Nephron progenitor cell (in vitro differentiated cells): ENCODE measurements at places on chromosomes 2 and 18.

DNA sequence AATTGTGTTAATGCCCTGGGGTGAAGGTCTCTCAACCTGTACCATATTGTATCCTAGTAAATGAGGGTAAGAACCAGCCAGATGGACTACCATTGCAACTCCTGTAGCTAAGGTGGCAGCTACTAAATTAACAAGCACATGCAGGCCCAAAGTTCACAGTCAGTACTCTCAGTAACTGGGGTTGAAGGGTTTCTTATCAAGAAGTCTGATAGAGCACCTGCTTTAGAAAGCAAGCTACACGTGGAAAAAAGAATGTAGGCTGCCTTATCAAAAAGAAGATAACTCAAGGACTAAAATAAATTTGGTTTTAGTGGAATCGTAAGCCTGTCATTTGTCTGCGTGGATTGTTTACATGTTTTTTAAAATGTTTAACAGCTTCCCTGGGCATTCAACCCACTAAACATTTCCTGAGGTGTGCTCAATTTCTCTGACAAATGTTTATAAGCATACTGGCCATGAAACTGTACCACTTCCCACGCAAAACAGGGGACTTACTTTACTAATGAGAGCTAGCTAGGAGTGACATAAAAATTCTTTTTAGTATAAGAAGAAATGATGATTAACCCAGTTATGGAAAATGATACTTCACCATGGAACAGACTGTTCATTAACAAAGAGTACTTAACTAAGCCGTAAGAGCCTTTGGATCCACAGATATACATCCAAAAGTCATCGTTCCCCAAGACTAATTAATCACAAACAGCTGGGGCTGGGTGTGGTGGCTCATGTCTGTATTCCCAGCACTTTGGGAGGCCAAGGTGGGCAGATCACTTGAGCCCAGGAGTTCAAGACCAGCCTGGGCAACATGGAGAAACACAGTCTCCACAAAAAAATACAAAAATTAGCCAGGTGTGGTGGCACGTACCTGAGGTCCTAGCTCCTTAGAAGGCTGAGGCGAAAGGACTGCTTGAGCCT, 36.5 kb downstream of the LPIN2 start:
- DNase-seq, result no peak

DNA sequence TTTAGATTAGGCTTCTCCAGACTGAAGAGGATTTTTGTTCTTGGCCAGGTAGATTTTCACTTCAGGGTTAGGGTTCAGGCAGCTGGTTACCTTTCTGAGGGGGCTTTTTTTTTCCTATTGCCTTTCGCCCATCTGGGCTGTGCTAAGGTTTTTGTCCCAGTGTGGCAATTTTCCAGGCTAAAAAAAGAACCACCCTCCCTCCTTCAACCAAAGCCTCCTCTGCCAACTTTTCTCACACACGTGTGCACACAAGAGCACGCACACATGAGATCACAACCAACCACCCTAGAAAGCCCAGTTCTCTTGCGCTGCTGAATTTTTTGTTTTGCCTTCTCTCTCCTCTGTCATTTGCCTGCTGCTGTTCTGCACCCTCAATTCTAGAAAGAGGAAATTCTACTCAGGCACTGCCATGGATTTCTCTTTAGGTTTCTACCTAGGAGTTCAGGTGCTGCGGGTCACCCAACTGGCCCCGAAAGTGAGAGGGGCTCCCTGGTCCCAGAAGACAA, 8.5 kb upstream of the CXCR4 start:
- no peak for DNase-seq

GRCh38 chr18:44601447-44601846, 79.2 kb upstream of the SETBP1 start:
- DNase-seq, result no peak

GRCh38 chr2:206736935-206737334, 18.7 kb upstream of the DYTN start:
- DNase-seq, result no peak

DNA sequence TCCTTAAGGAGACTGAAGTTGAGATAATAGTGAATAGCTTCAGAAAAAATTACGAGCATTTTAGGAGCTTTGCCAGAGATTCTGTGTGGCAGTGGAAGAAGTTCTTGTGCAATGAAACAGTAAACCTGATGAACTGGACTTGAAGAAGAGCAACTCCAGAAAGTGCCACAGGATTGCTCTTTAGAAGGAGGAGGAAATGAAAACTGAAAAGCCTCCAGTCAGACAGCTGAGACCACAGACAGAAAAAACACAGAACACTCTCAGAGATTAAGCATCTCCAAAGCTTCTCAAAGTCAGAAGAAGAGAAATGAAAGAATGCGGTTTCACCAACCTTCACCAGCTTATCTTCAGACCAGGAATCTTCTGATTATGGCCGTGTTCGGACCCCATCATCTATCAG, 329.7 kb upstream of the CNTNAP5 start:
- DNase-seq, result no peak

GRCh38 chr2:86441392-86441881, 266 bp downstream of the KDM3A start:
- DNase-seq, result no peak

DNA sequence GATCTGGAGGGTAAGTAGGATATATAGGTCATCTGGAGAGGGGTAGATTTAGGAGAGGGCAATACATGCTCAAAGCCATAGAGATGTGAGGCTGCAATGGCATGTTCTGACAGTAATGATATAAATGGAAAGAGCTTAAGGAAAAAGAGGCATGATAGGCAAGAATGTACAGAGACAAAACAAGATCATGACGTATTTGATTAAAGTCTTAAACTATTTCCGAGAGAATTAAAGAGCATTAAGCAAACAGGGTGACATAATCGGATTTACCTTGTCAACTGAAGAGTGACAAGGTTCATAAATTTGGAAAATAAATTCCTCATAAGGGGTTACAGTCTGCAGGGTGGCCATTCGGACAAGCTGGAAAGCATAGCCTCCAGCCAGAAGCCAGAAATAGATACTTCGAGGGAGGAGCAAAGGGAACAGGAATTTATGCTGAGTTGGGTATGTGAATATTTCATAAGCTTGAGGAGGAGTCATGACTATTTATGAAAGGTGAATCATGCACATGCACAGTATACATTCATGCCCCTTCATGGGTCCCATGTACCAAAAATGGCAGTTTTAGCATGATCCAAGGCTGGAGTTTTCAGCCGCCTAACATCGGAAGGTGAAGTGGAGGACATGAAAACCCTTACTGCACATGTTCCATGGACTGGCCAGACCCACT, 396.2 kb upstream of the VWC2L start:
- no peak for DNase-seq

DNA sequence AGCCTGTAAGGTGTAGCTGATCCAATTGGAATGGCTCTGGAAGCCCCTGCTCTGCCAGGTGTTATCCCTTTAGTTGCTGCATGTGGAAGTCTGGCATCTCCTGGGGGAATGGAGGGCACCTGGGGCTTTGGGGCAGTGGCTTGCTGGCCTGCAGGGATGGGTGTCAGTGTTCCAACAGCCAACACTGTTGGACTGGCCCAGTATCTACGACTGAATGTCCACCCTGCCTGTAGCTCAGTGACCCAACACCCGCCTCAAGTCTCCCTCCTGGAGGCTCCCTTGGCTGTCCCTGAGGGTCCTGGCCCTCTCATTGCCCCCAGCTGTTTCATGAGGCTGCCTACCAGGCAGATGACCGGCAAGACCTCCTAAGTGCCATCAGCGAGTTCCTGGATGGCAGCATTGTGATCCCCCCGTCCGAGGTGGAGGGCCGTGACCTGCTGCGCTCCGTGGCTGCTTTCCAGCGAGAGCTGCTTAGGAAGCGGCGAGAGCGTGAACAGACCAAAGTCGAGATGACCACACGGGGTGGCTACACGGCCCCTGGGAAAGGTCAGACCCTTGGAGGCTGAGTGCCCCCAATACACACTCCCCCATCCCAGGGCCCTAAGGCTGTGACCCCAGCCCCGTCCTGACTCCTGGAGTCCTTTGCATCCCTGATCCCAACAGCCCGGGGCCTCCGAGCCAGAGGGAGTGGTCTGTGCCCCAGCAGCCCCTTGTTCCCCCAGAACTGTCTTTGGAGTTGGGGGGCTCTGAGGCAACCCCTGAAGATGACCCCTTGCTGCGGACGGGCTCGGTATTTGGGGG, 7.7 kb downstream of the SLC4A3 start:
- no peak for DNase-seq

- DNase-seq, result no peak
These were observed 41.2 kb downstream of the MBP start for GRCh38 chr18:77091366-77091765.

DNA sequence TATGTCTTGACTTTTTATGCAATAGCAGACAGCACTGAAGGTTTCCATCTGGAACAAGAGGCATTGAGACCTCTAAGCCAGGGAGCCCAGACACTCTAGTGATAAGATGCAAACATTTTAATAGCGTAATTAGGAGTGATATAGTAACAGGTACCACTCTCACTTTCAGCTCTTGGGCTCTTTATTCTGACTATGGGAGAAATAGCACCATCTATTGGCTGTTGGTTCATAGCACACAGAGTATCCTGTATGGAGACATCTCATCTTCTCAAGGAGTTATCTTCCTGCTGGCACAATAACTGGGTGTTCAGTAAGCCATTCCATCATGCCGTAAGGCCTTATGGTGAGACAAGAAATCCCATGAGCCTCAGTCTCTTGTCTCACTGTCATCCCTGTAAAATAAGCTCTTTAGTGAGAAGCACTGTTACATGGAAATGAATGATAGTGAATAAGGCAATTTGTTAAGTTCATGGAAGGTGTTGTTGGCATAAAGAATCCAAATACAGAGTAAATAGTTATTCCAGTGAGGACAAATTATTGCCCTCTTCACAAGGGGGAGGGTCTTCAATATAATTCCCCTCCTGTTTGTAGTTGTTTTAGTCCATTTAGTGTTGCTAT, 48.3 kb downstream of the THUMPD2 start:
- no peak for DNase-seq

DNA sequence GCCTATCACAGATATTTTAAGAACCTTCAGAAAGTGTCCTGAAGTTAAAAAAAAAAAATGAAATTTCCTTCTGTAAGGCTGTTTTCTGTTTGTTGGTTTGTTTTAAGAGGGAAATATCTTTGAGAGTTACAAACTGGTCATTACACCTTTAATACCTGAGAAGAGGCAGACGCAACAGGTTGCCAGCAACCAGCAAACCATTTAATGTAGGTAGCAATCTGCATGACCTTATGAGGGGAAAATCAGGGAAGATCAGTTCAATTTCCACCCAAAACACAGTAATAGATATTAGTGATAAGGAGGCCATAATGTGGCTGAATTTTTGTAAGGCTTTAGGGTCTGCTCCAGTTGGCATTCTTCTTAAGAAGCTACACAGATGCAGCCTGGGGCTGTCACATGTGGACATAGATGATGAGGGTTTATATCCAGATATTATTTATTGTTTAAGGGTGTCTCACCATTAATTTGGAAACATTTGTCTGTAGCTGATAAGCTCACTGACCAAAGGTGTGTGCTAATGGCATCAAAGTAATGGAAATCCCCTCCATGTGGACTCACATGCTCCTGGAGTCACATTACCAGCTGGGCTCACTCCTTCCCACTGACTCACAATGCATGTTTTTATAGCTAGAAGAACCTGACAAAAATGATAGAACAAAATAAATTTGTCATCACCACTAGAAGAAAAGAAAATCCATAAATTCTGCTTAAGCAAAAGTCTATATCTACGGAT, 83.5 kb upstream of the DTNA start:
- no peak for DNase-seq

DNA sequence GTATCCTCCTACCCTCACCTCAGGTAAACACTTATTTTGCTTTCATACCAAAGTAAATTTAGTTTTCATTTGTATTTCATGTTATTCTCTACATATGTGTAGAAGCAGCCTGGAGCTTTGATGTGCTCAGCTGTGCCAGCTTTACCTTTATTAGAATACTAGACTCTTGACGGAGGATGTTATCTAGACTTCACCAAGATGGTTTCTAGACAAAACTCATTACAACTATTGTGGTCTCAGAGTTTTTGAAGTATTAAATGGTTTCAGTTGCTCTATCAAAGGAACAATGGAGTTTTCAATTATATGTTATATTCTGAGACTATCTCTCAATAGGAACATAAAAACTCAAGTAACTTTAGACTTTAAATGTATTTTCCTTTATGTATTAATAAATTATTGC, 5.0 kb upstream of the IL18RAP start:
- DNase-seq, result no peak

DNA sequence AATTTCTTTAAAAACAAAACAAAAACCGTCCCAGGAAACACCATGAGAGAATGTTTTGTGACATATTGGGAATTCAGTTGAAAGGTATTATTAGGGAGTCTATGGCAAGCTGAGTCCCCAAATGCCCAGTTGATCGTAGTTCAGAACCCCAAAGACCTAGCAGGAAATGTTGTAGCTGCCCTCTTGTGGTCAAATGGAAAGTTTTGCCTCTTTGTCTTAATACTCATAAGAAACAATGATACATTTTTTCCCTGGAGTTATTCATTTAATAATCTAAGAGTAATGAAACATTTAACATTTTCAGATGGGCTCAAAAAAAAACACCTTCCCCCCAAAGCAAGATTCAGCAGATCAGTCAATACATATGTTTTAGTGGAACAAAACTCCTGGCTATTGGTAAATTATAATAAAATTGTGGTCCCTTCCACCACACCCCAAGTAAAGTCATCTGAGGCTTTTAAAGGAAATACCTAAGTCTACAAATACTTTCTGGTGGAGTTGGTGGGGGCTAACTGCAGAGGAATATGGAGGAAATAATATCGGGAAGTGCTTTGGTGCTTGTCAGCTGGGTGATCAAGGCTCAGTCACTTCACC, 37.8 kb upstream of the EFEMP1 start:
- no peak for DNase-seq

DNA sequence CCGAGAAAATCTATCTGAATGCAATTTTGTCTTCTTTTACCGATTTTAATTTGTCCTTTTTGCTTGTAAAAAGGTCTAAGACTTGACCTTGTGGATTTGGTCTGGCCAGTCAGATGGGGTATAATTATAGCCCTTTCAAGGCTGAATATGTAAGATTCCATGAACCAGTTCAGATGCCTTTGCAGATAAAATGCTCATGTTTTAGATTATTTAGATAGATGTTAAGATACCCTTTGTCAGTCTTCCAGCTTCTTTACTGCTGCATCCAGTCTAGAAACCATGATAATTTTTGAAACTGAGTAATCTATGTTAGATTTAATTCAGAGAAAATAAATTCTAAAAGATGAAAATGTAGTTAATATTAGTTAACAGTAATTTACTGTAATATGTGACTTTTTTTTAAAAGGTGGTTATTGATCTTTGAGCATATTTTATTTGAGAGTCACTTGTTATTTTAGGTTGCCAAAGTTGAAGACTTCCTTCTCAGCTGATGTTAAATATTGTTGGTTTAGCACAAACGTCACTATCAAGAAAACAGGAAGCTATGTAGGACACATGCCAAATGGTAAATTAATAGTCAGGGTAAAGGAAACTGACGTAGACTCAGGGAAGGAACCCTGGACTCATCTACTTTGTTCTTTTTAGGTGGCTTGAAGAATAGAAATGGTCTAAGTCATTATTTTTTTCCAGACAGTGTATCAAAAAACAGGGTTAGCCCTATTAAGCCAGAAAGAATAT, 29.8 kb downstream of the BABAM2 start:
- DNase-seq, result no peak
